PC-3 (cell line): ENCODE measurements at places on chromosomes 2 and 18. TPM values are rescaled to one million over a fixed set of nuclear protein-coding genes. Genes with fewer than 3 reads are reported as not detected.

Gene CYBRD1
- 0.87 and 1.7 TPM in 2 replicates for total RNA-seq

Gene C2orf78
- not detected in 2 replicates for total RNA-seq

Gene PROKR1
- 0.12 and 0.26 TPM in 2 replicates for total RNA-seq

Gene IL37
- total RNA-seq = 1.6 and 2.6 TPM in 2 replicates

Gene DNAJC27
- 2.0 and 3.1 TPM in 2 replicates for total RNA-seq

Gene RAB10
- 138 and 149 TPM in 2 replicates for total RNA-seq

Gene IL36A
- total RNA-seq = not detected in 2 replicates

Gene CFAP65
- 0.17 and 0.18 TPM in 2 replicates for total RNA-seq

Gene PHOSPHO2
- total RNA-seq = 5.0 and 5.9 TPM in 2 replicates

Gene TMBIM1
- 42.8 and 45.0 TPM in 2 replicates for total RNA-seq

Gene HOXD12
- total RNA-seq = not detected in 2 replicates

Gene SNORC
- total RNA-seq = 11.1 and 14.3 TPM in 2 replicates

Gene COL3A1
- 0.23 and 0.36 TPM in 2 replicates for total RNA-seq

Gene CDK15
- 2.4 TPM in 1 of 2 replicates, not detected in the other for total RNA-seq

Gene UGT1A8
- total RNA-seq = 0.46 TPM in 1 of 2 replicates, not detected in the other

Gene FAM237A
- not detected in 2 replicates for total RNA-seq
